ENCODE measurements at places on chromosomes 2 and 18. TPM values are rescaled to one million over a fixed set of nuclear protein-coding genes. Genes with fewer than 3 reads are reported as not detected.

The CRACDL gene
- 2.2 TPM for total RNA-seq

The FAM110C gene
- total RNA-seq = under 0.01 TPM

The RGPD5 gene
- 13.3 TPM for total RNA-seq

The NOSTRIN gene
- total RNA-seq = 0.40 TPM

The CREG2 gene
- total RNA-seq = not detected

The TEKT4 gene
- not detected for total RNA-seq

The POTEI gene
- 0.79 TPM for total RNA-seq

The CAPN14 gene
- under 0.01 TPM for total RNA-seq

The CNGA3 gene
- total RNA-seq = not detected

The TBR1 gene
- under 0.01 TPM for total RNA-seq

The DIPK1C gene
- total RNA-seq = not detected

The COL6A3 gene
- total RNA-seq = 1.8 TPM

The MSTN gene
- total RNA-seq = not detected

The CCDC141 gene
- total RNA-seq = 0.87 TPM

The LRRC30 gene
- not detected for total RNA-seq

The POTEJ gene
- 0.60 TPM for total RNA-seq

The ALPI gene
- total RNA-seq = not detected

The MAPRE3 gene
- total RNA-seq = 0.79 TPM

The PPP1R1C gene
- not detected for total RNA-seq

The PCARE gene
- not detected for total RNA-seq

The IL36A gene
- not detected for total RNA-seq

The CD28 gene
- total RNA-seq = 0.20 TPM

The VWA3B gene
- total RNA-seq = not detected

The KANSL1L gene
- total RNA-seq = 9.8 TPM

The MPP4 gene
- 2.0 TPM for total RNA-seq

The TACR1 gene
- not detected for total RNA-seq

Measured in lung microvascular endothelial cell (primary cell).